Endothelial cell of umbilical vein (primary cell): ENCODE measurements at places on chromosomes 16 and 17.

GRCh38 chr17:62180772-62181171 is 115.7 kb upstream of the MED13 start:
- H3K4me1 ChIP-seq, result peaks cover 17% of the 10 kb centered on the region
- no peaks in the 10 kb centered on the region for H3K27me3 ChIP-seq
- H3K27ac ChIP-seq, result no peak overlapping the region
- no peaks in the 10 kb centered on the region for H3K36me3 ChIP-seq
- no peak for DNase-seq

DNA sequence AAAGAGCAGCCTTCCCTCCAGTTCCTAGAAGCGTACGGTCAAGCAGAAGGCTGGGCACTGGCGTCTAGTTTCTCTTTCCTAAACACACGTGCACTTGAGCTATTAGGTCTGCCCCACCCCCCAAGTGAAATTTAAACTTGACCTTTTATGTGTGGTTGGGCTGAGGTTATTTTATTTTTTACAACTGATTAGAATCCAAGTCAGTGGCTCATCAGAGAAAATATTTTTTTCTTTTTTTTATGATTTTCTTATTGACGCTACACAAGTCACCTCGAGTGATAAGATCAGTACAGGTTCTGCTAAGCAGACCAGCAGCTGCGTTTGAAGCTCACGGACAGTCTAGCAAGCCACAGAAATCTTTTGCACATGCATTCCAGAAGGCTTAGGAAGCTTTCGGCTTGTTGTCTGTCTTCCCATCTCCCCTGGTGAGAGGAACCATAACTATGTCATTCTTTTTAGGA is 95.1 kb downstream of the ZFHX3 start:
- H3K36me3 ChIP-seq, result no peaks in the 10 kb centered on the region
- H3K4me1 ChIP-seq, result no peaks in the 10 kb centered on the region
- no peak overlapping the region for H3K4me3 ChIP-seq
- no peaks in the 10 kb centered on the region for H3K27me3 ChIP-seq
- no peak overlapping the region for H3K27ac ChIP-seq
- no peak for DNase-seq

DNA sequence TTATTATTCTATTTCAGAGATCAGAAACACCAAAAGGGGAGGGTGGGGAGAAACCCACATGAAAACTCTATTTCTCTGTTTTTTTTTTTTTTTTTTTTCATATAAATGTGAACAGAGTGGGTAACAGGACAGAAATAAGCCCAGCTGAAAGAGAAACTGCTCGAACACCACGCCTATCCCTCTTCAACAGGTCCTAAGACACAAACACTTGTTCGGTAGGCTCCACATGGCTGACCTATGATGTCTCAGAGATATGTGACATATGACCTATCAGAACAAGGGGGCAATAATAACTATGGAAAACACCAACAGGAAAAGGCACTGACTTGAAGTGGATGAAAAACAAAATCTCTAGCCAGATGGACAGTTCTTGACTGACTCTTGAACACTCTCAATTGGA is 44.8 kb downstream of the PARN start:
- no peak overlapping the region for H3K4me3 ChIP-seq
- H3K27ac ChIP-seq, result no peak overlapping the region
- H3K27me3 ChIP-seq, result no peaks in the 10 kb centered on the region

DNA sequence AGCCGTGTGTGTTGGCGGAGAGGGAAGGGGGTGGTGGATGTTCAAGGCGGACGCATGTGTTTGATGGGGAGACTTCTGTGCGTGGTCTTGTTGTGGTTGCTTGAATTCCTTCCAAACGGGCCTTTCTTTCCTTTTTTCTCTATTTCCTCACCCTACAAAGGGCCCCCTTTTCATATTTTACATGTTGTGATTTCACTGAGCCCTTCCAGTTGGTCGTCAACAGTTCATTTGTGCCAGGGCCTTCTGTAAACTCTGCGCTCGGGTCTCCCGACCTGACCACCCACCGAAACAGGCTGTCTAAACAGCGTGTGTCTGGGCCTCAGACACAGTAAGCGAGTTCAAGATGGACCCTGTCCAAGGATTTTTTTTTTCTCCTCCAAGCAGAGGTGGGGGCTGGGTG is 228.4 kb downstream of the IRF8 start:
- no peak overlapping the region for H3K27ac ChIP-seq
- no peak for DNase-seq
- no peaks in the 10 kb centered on the region for H3K4me1 ChIP-seq
- H3K27me3 ChIP-seq, result peaks cover 4% of the 10 kb centered on the region

- H3K4me3 ChIP-seq, result no peak overlapping the region
- H3K36me3 ChIP-seq, result no peaks in the 10 kb centered on the region
- H3K27ac ChIP-seq, result no peak overlapping the region
- no peaks in the 10 kb centered on the region for H3K27me3 ChIP-seq
Measured at GRCh38 chr17:33124871-33125551, 133.4 kb downstream of the SPACA3 start.

GRCh38 chr16:74759564-74759963 is 15.1 kb downstream of the FA2H start:
- H3K4me1 ChIP-seq, result peaks cover 3% of the 10 kb centered on the region
- DNase-seq, result no peak
- H3K36me3 ChIP-seq, result no peaks in the 10 kb centered on the region
- H3K27ac ChIP-seq, result no peak overlapping the region
- H3K27me3 ChIP-seq, result peaks cover 1% of the 10 kb centered on the region

DNA sequence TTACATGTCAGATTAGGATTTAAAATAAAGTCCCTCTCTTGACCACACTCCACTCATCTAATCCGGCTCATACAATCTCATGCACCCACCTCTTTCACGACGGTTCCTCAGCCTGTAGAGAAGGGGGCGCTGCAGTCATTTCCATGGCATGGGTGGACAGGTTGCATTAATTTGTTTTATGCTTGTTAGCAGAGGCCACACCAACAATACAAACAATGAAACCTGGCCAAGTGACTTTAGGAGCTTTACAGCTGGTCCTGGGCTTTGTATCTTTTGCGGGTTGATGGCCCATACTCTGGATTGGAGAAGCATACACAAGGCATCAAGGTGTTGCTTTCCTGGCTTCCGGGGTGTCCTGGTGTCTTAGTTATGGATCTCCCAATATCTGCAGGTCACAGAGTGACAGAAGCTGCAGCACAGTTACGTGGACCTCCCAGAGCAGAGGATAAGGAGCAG is 9.7 kb upstream of the SNF8 start:
- H3K4me3 ChIP-seq, result no peak overlapping the region
- H3K36me3 ChIP-seq, result no peaks in the 10 kb centered on the region
- peaks cover 2% of the 10 kb centered on the region for H3K27me3 ChIP-seq
- DNase-seq, result peak; percentile 69
- H3K4me1 ChIP-seq, result no peaks in the 10 kb centered on the region
- H3K27ac ChIP-seq, result no peak overlapping the region

DNA sequence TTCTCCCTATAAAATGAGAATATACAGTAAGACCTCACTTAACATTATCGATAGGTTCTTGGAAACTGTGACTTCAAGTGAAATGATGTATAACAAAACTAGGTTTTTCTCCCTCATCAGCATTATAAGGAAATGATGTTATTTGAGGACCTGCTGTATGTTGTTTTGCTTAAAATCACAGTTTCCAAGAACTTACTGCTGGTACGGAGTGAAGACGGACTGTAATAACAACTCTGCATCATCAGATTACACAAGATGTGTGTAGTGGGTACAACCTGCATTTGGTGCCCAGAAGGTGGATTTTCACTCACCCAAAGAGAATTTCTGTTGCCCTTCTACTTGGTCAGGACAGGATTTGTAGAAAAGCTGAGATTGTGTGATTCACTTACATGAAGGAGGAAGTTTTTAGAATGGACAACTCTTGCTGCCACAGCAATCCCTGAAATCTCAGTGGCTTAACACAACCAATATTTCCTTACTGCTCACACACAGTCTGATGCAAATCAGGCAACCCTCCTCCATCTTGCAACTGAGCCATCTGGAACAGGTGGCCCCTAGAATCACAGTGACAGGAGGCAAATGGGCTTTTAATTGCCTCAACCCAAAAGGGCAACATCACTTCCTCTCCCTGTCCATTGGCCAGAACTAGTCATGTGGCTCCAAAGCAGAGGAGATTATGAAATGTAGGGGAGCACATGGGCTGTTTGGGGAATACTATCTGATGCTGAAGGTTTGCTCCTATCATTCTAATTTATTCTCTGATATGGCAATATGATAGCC is 67.6 kb upstream of the CACNG5 start:
- no peaks in the 10 kb centered on the region for H3K27me3 ChIP-seq
- H3K36me3 ChIP-seq, result no peaks in the 10 kb centered on the region
- H3K27ac ChIP-seq, result no peak overlapping the region
- no peaks in the 10 kb centered on the region for H3K4me1 ChIP-seq
- DNase-seq, result no peak
- no peak overlapping the region for H3K4me3 ChIP-seq

- H3K27ac ChIP-seq, result no peak overlapping the region
- H3K27me3 ChIP-seq, result peaks cover 1% of the 10 kb centered on the region
- no peak for DNase-seq
- no peaks in the 10 kb centered on the region for H3K36me3 ChIP-seq
Measured at GRCh38 chr16:29698042-29698441, 19.1 kb downstream of the QPRT start.
